ENCODE measurements at places on chromosomes 12 and 14.
A peak's percentile ranks its signal among the peaks of the same experiment; 100 is the strongest.

DNA sequence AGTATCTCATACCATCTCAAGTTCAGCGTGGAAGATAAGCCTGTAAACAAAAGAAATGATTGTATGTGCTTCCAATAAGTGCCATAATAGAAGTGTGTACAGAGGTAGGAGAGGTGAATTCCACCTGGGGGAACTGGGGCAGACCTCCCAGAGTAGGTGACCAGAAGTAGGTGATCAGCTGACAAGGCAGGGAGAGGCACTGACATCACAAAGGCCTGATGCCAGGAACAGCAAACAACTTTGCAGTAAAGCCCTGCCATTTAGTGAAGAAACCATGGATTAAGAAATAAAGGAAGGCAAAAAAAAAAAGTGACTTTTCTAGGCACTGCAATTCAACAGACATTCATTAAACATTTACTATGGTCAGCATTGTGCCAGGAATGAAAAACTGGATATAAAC, 31.1 kb downstream of the NR1H4 start:
- DNase-seq = no peak

- no peak for DNase-seq
These were observed 38.5 kb downstream of the DRAM1 start for GRCh38 chr12:101915841-101916240.

- no peak for DNase-seq
These were observed 23.0 kb downstream of the STX2 start for GRCh38 chr12:130816097-130816496.

- DNase-seq = no peak
These were observed 81.2 kb downstream of the BTG1 start for GRCh38 chr12:92064422-92064821.

- DNase-seq = no peak
These were observed 3.5 kb downstream of the TTC6 start for GRCh38 chr14:37598747-37599506.

DNA sequence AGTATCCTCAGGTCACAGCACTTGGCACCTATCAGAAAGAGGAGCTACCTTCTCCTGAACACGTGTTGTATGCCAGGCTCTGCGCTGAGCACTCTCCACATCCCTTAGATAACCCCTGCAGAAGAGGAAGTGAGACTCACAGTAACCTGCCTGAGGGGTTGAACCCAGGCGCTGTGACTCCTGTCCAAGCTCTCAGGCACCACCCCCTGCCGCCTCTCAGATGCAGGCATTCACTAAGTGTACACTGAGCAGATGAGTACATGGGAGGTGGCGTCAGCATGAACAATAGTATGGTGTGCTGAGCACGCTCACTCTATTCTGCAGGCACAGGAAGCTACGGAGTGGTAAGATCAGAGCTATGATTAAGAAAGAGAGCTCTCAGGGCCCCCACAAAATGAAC, 21.0 kb upstream of the RIC8B start:
- peak; percentile 78 for DNase-seq

DNA sequence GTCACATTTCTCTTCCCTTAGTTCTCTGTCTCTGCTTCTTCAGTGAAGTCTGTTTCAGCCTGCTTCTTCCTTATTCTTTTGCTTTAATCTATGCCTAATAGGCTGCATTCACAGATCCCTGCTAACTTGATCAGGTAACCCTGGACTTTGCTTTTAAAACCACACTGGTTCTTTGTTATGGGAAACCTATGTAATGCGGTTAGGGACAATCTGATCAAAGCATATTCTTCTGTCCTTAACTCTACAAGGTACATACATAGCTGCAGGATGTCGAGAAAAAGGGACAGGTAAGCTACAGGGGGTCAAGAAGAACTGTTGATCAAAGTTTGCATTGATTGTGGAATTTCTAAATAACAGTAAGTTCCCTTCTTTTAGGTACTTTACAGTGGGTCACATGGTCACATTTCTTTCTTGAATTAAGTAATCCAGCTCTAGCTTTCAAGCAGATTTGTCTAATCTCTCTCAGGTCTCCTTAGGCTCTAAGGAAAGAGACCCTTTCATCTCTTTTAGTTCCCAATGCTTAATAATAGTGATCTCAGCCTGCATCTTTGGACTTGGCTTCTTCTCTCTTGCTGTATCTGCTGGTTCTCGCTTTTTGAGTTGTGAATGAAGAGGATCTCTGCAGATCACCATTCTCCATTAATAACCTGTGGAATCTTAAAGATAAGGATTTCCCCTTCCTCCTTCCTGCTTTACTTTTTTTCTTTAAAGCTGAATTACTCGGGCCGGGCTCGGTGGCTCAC, 3.8 kb downstream of the COPZ1 start:
- DNase-seq = no peak

- DNase-seq = no peak
These were observed 161.1 kb downstream of the SUDS3 start for GRCh38 chr12:118537481-118537917.

DNA sequence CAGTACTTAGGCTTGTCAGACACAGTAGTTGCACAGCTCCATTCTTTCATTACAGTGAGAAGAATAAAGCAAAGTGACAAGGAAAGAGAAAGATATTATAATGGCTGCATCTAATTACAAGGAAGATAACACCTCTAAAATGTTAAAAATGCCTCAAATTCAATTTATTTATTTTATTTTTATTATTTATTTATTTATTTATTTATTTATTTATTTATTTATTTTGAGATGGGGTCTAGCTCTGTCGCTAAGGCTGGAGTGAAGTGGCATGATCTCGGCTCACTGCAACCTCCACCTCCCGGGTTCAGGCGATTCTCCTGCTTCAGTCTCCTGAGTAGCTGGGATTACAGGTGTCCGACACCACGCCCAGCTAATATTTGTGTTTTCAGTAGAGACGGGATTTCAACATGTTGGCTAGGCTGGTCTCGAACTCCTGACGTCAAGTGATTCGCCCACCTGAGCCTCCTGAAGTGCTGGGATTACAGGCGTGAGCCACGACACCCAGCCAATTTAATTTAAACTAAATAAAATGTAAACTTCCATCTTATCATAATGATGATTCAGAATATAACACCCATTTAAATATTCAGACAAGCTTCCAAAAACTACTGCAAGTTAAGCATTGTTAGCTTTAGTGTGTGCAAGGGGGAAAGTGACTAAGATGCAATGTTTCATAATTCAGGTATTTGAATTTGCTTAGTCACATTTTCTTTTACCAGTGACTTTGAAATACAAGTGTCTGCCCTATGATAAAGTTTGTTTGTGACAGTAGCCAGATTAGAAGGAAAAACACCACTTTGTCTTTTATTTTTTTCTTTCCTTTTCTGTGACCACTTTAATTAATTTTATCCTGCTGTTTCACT, 2.4 kb upstream of the CFAP54 start:
- no peak for DNase-seq

GRCh38 chr12:111438481-111438880, 32.8 kb downstream of the SH2B3 start:
- no peak for DNase-seq

DNA sequence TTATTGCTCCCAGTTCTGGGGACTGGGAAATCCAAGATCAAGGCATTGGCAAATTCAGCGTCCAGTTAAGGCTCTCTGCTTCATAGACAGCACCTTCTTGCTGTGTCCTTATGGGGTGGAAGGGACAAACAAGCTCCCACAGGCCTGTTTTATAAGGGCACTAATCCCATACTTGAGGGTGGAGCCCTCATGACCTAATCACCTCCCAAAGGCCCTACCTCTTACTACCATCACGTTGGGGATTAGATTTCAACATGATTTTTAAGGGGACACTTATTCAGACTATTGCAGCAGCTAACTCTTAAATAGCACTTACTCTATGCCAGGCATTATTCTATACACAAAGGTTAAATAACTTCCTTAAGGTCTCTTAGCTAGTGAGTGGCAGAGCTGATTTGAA, 17.3 kb downstream of the TOGARAM1 start:
- DNase-seq = no peak

DNA sequence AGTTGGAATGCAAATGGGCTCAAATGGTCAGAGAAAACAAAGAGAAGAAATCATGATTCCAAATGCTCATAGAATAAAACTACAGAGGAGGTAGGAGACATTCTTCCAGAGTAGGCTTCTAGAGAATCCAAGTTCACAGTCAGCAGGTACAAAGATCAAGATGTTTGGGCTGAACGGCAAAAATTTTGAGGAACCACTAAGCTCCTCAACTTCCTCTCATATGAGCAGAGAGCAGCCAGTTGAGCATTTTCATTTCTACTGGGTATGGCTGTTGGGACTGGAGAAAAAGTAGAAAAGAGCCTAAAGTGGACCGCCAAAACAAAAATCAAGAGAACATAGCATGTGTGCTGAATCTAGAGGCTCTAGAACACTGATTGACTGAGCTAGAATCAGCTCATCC, 73.8 kb upstream of the ARID2 start:
- no peak for DNase-seq

DNA sequence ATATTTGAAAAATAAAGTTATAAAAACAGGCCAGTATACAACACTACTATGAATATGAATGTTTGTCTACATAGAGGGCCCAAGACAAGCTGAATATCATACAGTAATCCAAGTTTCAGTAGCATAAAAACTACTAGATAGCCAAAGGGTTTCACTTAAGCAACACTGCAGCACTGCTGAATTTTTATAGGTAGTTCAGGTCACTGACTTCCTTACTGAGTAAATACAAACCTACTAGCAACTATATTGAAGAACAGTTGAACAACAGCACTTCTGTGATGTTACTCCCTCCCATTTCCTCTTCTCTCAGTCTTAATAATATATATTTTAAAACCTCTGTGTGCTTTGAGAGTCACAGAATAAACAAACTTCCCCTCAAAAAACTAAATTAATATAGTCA, 42.7 kb downstream of the GTF2A1 start:
- no peak for DNase-seq

- DNase-seq = no peak
These were observed 1179.7 kb downstream of the VRK1 start for GRCh38 chr14:97976861-97977260.

DNA sequence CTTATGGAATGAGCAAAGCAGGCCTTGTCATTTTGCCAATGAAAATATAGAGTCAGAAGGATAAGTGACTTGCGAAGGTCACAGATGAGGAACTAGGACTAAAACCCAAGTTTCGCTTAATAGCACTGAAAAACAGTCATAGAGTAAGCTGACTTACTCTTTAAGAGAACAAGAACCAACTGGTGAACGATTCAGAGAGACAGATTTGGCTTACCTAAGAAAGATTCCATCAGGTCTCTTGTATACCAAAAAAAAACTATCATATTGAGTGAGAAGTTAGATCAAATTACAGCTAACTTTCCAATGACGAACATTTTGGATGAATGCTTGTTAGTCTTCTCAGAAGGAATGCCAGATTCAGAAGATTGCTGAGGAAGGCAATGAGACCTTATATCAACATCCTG, 74.2 kb downstream of the ZFC3H1 start:
- DNase-seq = no peak

- DNase-seq = no peak
These were observed 3.5 kb downstream of the FOS start for GRCh38 chr14:75282170-75282554.

GRCh38 chr12:94305130-94305957, 154.3 kb downstream of the CEP83 start:
- peak; percentile 76 for DNase-seq

DNA sequence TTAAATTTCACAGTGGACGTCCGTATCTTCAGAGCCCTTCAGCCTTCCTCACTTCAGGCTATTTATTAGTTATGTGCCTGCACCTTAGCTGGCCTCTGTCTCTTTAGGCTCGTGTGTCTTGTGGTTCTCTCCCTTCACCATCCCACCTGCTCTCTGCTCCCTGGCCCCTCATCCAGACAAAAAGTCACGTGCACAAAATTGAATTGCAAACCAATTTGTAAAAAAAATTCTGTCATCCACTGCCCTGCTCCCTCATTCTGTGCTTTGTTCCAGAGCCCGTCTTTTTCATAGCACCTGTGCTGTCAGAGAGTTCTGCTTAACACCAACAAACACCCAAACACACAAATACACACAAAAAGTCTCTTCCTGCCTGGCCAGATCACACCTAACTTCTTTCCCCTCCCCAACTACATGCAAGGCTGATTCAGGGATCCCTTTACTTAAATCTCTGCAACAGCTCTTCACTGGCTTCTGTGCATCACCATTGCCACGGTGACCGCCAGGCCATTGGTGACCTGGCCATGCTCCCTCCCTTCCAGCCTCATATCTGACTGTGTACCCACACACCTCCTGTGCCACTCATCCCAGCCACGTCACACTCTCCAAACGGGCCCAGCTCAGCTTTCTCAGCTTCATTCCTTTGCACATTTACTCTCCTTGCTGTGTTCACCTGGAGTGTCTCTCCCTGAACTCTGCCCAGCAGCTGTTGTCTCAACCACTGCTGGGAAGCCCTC, 205.7 kb downstream of the TTC8 start:
- no peak for DNase-seq

- DNase-seq = no peak
These were observed 28.6 kb upstream of the CACNA2D4 start for GRCh38 chr12:1947081-1947480.

GRCh38 chr14:77313371-77313770, 7.3 kb downstream of the POMT2 start:
- DNase-seq = no peak

DNA sequence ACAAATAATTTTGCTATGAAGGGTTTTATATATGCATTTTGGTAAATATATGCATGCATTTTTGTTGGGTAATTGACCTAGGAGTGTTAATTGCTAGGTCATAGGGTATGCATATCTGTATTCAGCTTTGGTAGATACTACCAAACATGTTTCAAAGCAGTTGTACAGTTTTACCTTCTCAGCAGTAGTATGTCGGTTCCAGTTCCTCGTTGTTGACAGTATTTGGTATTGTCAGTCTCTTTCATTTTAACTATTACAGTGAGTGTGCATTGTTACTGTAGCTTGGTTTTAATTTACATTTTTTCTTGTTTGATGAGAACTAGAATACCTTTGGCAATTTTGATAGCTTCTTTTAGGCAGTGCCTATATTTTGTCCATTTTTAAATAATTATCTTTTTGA, 98.9 kb downstream of the ARID2 start:
- DNase-seq = no peak

DNA sequence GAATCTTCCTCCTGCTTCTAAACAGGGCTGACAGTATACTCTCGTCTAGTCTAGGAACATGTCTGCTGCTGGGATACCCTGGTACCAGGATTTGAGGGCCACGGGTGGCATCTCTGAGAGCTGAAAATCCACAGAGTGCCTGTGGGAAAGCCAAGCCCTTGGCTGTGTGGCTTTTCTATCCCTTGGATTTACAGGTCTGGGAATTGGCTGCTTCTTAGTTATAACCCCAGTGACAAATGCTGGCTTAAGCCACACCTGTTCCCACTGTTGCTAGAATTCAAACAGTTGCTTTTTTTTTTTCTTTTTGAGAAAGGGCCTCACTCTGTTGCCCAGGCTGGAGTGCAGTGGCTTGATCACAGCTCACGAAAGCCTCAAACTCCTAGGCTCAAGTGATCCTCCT, 14.3 kb upstream of the RIN3 start:
- DNase-seq = no peak

GRCh38 chr14:31080484-31080883, 54.3 kb upstream of the STRN3 start:
- no peak for DNase-seq

Data from GM12864 (cell line).